HFF-Myc (cell line): ENCODE measurements at places on chromosomes 6 and 20.

- DNase-seq, result no peak
Measured at GRCh38 chr20:31602779-31603441, 2.2 kb upstream of the ID1 start.

DNA sequence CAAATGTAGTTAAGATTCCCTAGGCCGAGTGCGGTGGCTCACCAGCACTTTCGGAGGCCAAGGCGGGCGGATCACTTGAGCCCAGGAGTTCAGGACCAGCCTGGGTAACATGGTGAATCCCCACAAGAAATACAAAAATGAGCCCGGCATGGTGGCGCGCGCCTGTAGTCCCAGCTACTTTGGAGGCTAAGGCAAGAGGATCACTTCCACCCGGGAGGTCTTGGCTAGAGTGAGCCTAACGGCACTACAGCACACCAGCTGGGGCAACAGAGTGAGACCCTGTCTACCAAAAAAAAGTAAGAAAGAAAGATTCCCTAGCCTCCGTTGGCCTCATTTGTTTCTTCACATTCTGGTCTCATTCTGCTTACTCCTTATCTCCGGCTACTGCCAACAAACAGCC is 1.2 kb downstream of the ESF1 start:
- no peak for DNase-seq

DNA sequence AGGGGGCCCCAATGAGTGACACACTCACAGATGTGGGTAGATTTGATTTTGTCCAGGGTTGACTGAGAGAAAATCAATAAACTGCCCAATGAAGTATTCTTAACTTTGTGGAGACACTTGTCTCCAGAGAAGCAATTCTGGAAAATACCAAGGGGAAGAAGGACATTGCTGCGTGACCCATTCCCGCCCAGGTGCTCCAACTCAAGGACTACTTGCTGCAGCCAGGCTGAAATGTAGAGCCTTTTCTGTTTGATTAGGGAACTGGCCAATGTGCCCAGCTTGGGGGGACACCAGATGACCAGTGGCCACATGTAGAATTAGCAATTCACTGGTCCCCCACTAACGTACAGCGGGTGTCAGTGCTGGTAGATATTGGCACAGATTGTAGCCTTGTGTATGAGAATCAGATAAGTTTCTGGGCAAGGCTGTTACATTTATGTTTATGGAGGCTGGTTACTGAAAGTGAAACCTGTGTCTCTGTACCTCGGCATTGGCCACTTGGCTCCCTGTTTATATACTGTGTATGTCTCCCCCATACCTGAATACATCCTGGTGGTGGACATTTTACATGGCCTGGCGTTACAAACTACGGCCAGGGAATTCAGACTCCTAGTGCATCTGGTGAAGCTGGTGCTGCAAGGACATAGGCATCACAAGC is 32.3 kb downstream of the HDDC2 start:
- no peak for DNase-seq

DNA sequence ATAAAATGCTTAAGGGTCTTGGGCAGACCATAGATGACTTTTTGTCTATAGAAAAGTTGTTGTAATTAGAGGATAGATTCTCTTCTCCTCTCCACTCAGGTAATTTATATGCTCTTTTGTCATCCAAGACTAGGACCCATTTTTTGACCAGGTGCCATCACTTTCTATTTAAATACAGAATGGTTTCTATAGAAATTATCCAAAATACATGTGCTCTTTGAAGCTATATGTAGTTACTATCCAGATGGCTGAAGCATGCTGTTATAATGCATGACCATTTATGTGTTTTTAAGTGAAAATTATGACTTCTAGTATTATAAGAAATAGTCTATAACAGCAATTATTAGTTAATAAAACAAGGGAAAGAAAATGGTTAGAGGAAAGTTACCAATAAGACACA is 3.0 kb upstream of the MLIP start:
- DNase-seq, result no peak

- peak; percentile 37 for DNase-seq
Measured at GRCh38 chr6:47413752-47414422, 63.7 kb upstream of the CD2AP start.

GRCh38 chr6:19991176-19991575 is 154.0 kb downstream of the ID4 start:
- DNase-seq, result no peak

DNA sequence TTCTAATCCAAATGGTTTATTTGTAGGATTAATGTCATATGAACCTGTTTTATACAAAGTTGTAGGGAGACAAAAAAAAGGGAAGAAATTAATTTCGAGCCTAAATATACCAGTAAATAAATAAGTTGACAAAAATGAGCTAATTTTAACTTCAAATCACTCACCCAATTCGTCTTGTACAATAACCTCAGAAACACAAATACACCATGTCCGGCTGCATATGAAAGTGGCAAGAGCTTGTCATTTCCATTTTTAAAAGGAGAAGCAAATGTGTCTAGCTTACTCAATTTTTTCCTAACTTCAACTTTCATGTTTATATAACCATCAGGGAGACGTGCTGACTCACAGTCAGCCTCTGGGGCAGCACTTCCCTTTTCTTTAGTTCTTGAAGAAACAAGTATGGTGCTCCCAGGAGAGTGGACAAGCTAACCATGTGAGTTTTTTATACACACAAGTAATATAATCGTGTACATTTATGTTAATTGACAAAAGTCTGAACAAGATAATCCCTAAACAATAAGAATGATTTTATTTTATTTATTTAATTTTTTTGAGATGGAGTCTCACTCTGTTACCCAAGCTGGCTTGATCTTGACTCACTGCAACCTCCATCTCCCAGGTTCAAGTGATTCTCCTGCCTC is 55.5 kb upstream of the SGK1 start:
- no peak for DNase-seq

DNA sequence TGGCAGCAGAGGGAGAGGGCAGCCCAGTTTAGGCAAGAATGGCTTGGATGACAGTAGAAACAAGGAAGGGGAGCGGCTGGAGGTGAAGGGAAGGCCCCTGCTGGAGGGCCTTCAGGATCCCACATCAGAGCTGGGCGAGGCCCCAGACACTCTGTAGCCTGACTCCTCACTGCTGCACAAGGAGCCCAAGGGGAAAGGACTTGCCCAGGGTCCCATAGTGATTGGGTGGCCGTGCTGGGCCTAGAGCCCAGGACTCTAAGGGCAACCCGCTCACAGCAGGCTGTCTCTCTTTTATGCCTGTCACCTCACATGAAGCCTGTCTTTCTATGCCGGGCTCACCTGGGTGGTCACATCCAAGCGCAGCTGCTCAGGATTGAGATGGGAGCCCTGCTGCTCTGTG is 9.3 kb downstream of the AARS2 start:
- no peak for DNase-seq

DNA sequence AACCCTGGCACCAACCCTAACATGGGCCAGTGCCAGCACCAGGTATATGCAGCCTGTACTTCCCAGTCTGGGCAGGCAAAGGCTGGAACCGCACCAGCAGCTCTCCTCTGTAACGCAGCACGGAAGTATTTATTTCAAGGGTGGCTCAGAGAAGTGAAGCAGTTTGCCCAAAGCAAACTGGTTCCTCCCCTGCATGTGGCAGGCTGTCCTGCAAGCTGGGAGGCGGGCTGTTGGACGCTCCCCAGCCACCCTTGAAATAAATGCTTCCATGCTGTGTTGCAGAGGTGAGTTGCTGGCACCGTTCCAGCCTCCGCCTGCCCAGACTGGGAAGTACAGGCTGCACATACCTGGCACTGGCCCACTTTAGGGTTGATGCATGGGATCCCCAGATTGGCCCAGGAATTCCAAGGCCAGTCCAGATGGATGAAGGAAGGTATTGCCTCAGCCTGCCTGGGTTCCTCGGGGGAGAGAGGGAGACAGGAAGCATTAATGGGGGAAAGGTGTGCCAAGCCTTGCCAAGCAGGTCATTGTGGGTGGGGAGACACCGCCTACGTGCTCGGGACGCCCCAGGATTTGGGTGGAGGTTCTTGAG is 49.8 kb downstream of the PPARD start:
- no peak for DNase-seq

- DNase-seq, result no peak
Measured at GRCh38 chr6:21023210-21023609, 489.0 kb downstream of the CDKAL1 start.

- no peak for DNase-seq
Measured at GRCh38 chr6:168149015-168149414, 70.0 kb upstream of the FRMD1 start.

GRCh38 chr6:154479771-154480639 is 30.5 kb downstream of the CNKSR3 start:
- DNase-seq, result peak; percentile 21

DNA sequence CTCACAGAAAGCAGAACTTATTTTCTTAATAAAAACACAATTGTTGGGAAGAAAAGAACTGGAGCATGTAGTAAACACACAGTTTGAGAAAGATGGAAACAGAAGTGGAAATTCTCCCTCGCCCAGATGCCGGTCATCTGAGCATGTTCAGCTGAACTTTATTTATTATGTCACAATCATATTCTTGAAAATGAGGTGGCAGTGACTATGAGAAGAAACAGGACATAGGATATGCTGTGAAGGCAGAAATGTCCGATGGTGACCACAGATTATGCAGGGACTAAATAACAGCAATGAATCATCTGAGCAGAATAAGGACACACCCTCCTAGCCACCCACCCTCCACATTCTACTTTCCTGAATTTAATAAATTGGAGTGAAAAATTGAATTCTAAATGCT is 425.3 kb upstream of the NOX3 start:
- DNase-seq, result no peak

- DNase-seq, result peak; percentile 17
Measured at GRCh38 chr6:163572612-163573011, 158.1 kb downstream of the QKI start.

DNA sequence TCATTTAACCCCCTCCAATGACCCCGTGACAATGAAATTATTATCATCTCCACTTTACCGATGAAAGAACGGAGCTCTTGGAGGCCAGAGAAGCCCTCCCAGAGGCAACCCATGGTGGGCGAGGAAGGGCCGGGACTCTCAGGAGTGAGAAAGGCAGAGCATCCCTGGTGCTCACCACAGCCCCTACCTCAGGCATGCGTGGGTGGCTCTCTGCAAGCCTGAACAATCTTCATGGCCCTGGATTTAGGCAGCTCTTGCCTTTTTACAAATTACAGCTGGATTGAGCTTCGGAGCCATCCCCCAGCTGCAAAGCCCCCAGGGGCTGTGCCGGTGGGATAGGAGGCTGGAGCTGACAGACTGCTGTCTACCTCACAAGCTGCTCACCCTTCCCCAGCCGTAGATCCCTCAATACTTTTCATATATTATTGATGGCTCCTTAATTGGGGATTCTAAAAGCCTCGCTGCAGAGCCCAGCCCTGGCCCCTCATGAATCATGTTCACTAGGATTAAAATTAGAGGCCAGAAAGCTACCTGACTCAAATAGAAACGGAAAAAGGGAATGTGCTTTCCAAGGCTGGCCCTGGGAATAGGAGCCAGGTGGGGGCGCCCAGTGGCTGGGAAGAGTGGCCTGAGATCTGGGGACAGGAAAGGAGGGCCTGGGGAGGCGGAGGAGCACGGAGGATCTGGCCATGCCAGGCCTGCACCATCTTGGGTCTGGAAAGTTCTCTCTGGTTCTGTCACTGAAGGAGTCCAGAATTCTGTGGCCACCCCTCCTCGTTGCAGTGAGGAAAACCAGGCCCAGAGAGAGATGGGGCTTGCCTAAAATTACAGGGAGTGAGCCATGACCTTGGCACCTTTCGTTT is 29.1 kb downstream of the CPNE5 start:
- no peak for DNase-seq

GRCh38 chr20:7989379-7989778 is 30.2 kb downstream of the TMX4 start:
- DNase-seq, result no peak

DNA sequence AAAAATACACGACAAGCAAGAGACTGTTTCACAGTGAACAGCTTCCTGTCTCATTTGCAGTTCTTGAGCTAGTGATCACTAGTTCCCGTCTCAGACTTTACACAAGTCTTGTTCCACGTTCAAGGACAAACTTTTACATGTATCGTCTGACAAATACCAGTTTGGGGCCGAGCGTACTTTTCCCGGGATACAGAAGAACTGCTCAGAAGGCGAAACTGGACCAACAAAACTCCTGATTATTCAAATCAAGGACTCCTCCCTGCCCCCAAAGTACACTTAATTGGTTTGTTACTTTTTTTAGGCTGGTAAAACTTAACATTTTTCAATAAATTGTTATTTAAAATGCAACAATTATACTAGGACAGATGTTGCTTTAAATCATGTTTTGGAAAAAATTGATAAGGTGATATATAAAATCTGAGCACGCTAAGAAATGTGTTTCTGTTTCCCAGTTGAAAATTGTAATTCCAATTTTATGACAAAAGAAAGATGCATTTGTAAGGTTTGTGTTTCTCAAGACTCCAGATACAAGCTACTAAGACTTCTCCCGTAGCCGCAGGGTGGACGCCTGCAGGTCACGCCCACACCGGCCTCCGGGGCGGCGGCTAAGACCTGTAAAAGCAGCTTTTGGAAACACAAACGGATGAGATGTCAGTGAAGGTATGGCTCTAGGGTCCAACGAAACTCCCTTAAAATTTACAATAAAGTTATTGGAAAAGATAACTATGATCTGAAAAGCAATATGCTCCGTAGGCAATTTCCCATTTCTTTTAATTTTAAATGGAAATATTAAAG is 16.8 kb upstream of the TCFL5 start:
- no peak for DNase-seq

DNA sequence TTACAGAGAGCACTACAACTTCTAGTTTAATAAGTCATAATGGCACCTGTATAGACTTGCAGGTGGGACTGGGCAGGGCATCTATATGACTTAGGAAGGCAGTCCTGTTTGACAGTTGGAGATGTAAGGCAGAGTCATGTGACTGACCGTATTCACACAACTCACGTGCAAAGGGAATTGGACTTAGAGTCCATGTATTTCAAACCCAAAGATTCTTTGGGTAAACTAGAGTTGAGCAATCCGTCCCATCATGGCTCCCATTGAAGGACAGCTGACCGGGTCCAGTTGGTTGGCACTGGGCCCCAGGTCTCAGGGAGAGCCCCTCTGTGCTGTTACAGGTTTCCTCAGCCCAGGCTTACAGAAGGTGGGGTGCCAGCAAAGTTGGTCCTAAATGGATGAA is 121.9 kb downstream of the ARID1B start:
- no peak for DNase-seq

GRCh38 chr6:71499667-71500066 is 211.1 kb downstream of the OGFRL1 start:
- no peak for DNase-seq

GRCh38 chr20:17995967-17996819 is 27.4 kb downstream of the MGME1 start:
- DNase-seq, result peak; percentile 59

DNA sequence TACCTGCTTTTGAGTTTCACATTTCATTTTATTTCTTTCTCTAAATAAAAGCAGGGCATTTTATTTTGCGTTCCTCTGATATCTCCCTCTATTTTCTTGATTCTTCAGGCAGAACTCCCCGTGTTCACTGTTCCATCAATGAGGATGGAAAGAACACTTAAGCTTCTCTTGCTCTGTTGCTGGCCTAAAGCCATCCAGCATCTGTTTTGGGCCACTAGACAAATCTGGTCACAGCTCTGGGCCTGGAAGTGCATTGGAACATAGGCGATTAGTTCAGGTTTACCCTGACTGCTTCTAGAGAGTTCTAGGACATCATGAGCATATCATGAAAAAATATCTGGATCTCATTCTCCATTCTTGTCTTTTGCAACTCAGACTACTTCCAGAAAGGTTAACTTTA is 611.2 kb downstream of the UTRN start:
- DNase-seq, result no peak

- no peak for DNase-seq
Measured at GRCh38 chr6:17908831-17909230, 78.6 kb downstream of the KIF13A start.
